Aorta (tissue), 5 donors: ENCODE measurements at places on chromosomes 6 and 20. TPM values are rescaled to one million over a fixed set of nuclear protein-coding genes. Genes with fewer than 3 reads are reported as not detected.

TAAR1 gene
- not detected for total RNA-seq

GPX5 gene
- total RNA-seq: not detected

MEI4 gene
- total RNA-seq: 0.12 TPM

NT5E gene
- 63.2 TPM for total RNA-seq

SIGLEC1 gene
- 55.8 TPM for total RNA-seq

CFAP206 gene
- total RNA-seq: not detected

ADAM33 gene
- total RNA-seq: 39.8 TPM

GTSF1L gene
- total RNA-seq: not detected

C6orf89 gene
- 59.7 TPM for total RNA-seq

GJA10 gene
- total RNA-seq: not detected

AIF1 gene
- total RNA-seq: 32.6 TPM

RAET1G gene
- 0.99 TPM for total RNA-seq

MLN gene
- total RNA-seq: not detected

ENPP3 gene
- total RNA-seq: 0.26 TPM

SMLR1 gene
- not detected for total RNA-seq

SIRPD gene
- total RNA-seq: 0.30 TPM

NINL gene
- 9.1 TPM for total RNA-seq

HSPA12B gene
- 10.8 TPM for total RNA-seq

NEURL2 gene
- total RNA-seq: 32.9 TPM

SYCP2 gene
- 2.4 TPM for total RNA-seq

CST2 gene
- total RNA-seq: not detected

DAAM2 gene
- total RNA-seq: 61.5 TPM

ADGRF4 gene
- total RNA-seq: not detected

VGLL2 gene
- total RNA-seq: not detected

BACH2 gene
- total RNA-seq: 11.6 TPM

BTNL2 gene
- not detected for total RNA-seq

SOX18 gene
- total RNA-seq: 186 TPM

ZNF335 gene
- 18.4 TPM for total RNA-seq

SLC52A3 gene
- 0.78 TPM for total RNA-seq
